A549 treated with Hydrocortisone at 1 μM for 4 hours (cell line): ENCODE measurements at places on chromosomes 4 and X. TPM values are rescaled to one million over a fixed set of nuclear protein-coding genes. Genes with fewer than 3 reads are reported as not detected.

The ESX1 gene
- total RNA-seq, result 0.06 to 0.08 TPM in 2 of 5 replicates, not detected in the others

The LRCH2 gene
- total RNA-seq, result 0.02 to 0.03 TPM (median 0.03 TPM) in 5 replicates

The FAM184B gene
- total RNA-seq, result 0.02 to 0.05 TPM (median 0.02 TPM) in 5 replicates

The XK gene
- total RNA-seq, result 0.37 to 0.43 TPM (median 0.40 TPM) in 5 replicates

The PPEF2 gene
- total RNA-seq, result not detected in 5 replicates

The NAA10 gene
- 197 to 239 TPM (median 216 TPM) in 5 replicates for total RNA-seq

The KLHL2 gene
- 14.6 to 20.2 TPM (median 16.9 TPM) in 5 replicates for total RNA-seq

The CXCL1 gene
- total RNA-seq, result 6.0 to 7.6 TPM (median 6.6 TPM) in 5 replicates

The ANXA10 gene
- total RNA-seq, result 2.6 to 3.5 TPM (median 2.7 TPM) in 5 replicates

The PFKFB1 gene
- total RNA-seq, result 0.06 to 0.14 TPM (median 0.09 TPM) in 4 of 5 replicates, not detected in the other

The CLNK gene
- total RNA-seq, result not detected in 5 replicates

The UBA1 gene
- 184 to 207 TPM (median 190 TPM) in 5 replicates for total RNA-seq
